ENCODE measurements at places on chromosomes 16 and 17. TPM values are rescaled to one million over a fixed set of nuclear protein-coding genes. Genes with fewer than 3 reads are reported as not detected.

- no peak for DNase-seq
These were observed 12.5 kb downstream of the TMIGD1 start for GRCh38 chr17:30321314-30321713.

GRCh38 chr17:44778656-44779210 lies 19.9 kb downstream of the ADAM11 start:
- no peak for DNase-seq

GRCh38 chr17:30927756-30928155 lies 6.0 kb downstream of the ADAP2 start:
- no peak for DNase-seq

DNA sequence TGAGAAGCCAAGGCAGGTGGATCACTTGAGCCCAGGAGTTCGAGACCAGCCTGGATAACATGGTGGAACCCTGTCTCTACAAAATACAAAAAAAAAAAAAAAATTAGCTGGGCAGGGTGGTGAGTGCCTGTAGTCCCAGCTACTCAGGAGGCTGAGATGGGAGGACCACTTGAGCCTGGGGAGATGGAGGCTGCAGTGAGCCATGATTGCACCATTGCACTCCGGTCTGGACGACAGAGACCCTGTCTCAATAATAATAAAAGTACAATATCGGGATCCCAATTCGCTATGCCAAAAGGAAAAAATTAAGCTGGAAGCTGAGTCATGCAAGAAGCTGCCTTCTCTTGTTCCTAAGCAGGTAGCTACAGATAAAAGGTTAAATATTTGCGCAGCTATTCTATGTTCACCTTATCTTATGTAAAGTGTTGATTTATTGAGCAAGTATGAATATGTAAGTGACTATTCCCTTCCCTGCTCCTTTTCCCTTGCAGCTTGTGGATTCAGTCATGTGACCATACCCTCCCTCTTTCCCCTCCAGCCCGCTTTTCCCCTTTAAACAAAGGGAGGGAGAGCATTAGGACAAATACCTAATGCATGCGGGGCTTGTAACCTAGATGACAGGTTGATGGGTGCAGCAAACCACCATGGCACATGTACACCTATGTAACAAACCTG lies 112.0 kb downstream of the LITAF start:
- DNase-seq = no peak

GRCh38 chr17:59893676-59894100 lies 767 bp downstream of the RPS6KB1 start:
- DNase-seq = no peak

GRCh38 chr17:81063106-81064093 lies 28.4 kb downstream of the BAIAP2 start:
- DNase-seq = no peak

DNA sequence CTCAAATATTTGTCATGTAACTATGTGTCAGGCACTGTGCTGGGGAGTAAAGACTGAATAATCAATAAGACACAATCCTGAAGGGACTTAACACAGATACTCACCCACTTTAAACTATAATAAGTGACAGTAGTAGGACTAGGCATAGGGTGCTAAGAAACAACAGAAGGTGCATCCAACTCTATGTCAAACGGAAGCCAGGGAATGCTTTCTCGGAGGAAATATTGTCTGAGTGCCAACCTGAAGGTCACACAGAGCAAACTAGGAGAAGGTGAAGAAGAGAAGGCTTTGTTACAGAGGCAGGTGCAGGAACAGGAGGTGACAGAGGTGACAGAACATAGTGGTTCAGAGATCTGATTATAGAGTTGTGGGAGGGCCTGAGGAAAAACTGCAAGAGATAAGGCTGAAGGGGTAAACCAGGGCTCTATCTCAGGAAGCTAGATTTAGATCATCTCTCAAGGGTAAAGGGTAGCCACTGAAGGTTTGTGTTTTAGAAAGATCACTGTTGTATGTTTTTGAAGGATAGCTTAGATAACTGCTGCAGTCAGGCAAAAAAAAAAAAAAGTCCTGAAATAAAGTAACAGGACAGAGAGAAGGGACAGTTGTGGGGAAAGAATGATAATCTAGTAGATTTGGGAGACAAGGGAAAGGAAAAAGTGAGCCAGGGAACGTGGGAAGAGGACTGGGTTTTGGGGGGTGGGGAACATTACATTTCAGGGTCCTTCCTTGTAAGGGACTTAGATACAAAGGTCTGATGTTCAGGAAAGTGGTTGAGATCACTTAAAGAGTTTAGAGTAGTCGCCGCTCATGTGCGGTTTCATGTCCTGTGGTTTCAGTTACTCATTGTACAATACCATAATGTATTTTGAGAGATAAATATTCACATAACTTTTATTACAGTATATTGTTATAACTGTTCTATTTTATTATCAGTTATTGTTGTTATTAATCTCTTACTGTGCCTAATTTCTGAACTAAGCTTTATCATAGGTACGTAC lies 85.6 kb upstream of the NETO2 start:
- DNase-seq = no peak

DNA sequence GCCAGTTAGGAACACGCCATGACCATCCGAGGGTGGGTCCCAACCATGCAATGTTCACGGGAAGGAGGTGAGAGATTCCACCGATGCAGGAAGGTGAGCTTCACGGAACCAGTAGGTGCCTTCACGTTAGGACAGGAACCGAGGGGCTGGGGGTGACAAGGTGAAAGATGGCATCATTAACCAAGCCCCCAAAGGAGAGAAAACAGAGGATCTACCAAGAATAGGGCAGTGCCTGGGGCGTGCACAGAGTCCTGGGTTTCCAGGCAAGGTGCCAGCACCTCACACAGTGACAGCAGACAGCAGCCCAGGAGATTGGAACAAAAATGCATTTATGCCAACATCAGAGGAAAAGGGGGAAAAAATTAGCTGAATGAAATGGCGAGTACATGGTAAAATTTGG lies 137.9 kb downstream of the GSG1L start:
- no peak for DNase-seq

DNA sequence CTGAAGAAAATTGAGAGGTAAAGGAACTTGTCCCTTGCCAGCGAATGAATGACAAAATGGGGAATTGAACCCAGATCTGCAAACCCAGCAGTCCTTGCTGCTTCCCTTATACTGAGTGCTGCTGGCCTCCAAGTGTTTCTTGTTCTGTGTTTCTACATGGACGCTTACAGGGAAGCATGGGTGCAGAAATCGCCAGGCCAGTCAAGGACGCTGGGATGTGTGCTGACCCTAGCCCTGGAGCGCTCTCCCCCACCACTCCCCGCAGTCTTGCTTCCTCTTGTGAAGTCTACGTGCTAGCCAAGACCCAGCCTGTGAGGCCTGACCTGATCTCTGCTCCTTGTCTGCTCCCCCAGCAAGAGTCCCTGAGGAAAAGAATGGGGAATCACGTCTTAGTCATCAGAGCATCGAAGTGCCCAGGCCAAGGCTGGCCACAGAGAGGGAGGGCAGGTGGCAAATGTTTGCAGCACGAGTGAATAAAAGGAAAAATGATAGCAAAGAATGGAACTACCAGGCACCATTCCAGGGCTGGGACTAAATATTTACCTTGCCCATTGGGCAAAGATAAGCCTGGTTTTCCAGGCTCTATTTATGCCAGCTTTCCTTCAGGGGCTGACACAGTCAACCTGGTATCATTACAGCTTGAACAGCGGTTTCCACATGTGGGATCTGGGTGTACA lies 17.4 kb downstream of the CA4 start:
- DNase-seq = no peak

DNA sequence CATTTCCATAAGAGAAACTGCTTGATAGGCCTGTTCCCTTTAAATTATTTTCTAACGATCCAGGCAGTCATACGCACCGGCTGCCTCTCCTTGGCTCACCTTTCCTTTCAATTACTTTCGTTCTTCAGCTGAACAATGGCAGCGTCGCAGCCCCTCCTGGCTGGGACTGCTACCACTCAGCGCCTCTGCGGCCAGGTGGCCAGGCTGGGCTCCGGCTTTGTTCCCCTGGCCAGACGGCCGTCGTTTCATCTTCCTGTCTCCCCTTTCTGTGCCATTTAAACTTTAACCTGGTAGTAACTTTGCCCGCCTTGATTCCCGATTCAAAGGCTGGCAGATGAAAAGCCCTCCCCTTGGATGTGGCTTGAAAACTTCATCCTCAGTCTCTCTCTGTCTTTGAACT lies 79.0 kb downstream of the C16orf78 start:
- no peak for DNase-seq

DNA sequence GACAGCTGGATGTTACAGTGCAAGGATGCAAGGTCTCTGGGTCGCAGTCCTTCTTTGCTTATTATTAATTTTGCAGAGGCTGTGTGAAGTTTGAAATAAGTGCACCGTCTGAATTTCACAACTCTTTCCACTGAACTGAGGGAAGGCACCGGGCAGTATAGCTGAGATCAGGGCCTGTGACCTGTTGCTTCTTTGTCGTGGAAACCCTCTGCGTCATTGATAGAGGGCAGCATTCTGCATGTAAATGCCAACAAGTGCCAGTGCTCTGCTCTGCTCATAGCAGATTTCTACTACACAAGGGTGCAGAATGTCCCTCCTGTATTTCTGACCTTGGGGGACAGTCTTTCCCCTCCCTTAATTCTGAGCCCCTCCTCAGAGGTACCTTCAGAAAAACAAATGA lies 26.0 kb downstream of the CD300LF start:
- DNase-seq = no peak

- no peak for DNase-seq
These were observed 2.8 kb upstream of the C17orf107 start for GRCh38 chr17:4896332-4897197.

- DNase-seq = peak; percentile 90
These were observed 55.6 kb downstream of the BAIAP2 start for GRCh38 chr17:81090361-81091136.

GRCh38 chr16:3509470-3509928 lies 8.7 kb downstream of the CLUAP1 start:
- no peak for DNase-seq

DNA sequence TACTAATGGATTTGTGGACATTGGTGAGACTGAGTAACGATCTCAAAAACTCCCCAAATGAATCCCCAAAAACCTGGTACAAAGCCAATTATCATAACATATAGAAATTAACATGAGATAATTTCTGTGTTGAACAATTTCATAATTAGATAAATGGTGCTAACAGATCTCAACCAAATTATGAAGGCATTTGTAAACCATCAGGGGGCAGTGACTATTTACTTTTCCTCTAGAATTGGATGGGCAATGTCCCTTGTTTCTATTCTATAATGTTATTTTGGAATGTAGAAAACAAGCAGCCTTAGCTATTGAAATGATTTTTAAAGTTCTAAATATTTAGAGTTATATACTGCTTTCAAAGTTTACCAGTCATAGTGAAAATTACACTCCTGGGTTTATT lies 57.8 kb downstream of the MYH10 start:
- DNase-seq = no peak

GRCh38 chr17:61494325-61495160 lies 42.3 kb downstream of the TBX4 start:
- DNase-seq = no peak

DNA sequence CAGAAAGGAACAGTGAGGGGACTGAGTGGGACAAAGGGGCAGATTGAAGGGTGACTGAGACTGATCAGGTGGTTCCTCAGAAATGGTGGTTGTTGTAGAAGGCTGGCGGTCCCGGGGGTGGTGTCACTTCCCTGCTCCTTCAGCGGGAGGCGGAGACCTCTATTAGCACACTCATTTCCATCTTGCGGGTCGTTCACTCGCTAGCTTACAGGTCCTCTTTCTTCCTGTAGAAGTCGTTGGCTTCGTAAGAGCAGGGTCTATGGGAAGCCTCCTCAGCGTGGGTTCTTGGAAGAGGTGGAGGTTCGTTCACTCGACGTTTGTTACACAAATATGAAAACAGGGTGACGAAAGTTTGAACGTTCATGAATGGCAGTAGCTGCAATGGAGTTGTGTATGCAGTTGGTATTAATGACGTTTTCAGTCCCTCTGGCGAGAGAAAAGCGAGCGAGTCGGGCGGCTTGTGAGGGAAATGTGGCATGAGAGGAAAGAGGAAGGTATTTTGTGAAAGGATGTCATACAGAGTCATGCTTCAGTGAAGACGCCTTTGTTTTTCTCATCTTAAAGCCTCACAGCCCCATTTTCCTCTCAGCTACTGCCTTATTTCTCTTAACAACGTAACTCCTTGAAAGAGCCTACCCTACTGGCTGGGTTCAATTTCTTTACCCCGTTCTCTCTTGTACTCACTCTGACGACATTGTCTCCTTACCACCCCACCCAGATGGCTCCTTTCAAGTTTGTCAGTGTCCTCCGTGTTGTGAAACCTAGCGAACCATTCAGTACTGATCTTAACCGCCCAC lies 667 bp downstream of the EFCAB13 start:
- DNase-seq = peak; percentile 77

DNA sequence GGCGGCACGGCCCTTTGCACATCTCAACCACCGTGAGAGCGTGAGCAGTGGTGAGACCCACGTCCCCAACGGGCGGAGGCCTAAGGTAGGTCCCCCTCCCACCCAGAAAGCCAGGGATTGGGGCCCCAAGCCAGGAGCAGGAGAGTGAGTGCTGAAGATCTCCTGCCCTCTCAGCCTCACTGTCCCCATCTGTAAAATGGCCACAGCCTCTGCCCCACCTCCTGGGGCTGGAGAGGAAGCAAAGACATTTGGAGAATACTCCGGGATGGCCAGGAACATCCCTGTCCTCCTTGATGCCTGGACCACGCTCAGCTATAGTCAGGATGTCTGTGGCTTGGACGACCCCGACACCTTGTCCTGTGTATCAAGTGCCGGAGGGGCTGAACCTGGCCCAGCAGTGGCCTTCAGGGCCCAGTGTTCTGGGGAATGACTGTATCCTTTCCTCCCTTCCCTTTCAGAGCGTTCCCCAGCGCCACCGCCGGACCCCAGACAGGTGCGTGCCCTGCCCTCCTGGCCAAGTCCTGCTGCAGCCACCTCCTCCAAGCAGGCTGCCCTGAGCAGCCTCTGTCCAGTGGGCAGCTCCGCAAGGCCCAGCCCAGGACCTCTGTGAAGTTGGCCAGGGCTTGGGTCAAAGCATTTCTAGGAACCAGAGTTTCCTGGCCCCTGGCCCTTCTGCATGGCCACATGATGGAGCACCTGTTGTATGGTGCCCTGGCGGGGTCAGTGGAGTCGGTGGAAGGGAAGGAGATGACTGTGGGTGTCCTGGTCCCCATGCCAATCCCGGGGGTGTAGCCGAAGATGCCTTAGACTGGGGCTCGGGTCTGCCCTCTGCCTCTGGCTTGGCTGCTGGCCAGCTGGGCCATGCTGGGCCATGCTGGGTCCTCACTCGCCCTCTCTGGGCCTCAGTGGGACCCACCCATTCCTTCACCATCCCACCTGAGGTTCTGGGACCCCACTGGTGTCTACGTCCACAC lies 38.4 kb downstream of the ADCY7 start:
- DNase-seq = peak; percentile 53

- peak; percentile 13 for DNase-seq
These were observed 17.2 kb upstream of the RBFOX3 start for GRCh38 chr17:79627766-79628690.

- no peak for DNase-seq
These were observed 3.7 kb upstream of the SSTR2 start for GRCh38 chr17:73160980-73161630.

- no peak for DNase-seq
These were observed 42.1 kb downstream of the NOG start for GRCh38 chr17:56635641-56636040.

The ALOX12B gene
- not detected for total RNA-seq

The SLC25A10 gene
- total RNA-seq = 7.4 TPM

The CBFA2T3 gene
- 11.1 TPM for total RNA-seq

The ADPRM gene
- 3.8 TPM for total RNA-seq

The NPW gene
- total RNA-seq = not detected

The CD300LG gene
- total RNA-seq = 16.6 TPM

The CLEC3A gene
- total RNA-seq = not detected

The ALDH3A2 gene
- total RNA-seq = 64.4 TPM

The TMIGD1 gene
- total RNA-seq = not detected

The ACSM5 gene
- 1.5 TPM for total RNA-seq

The CES1 gene
- total RNA-seq = 52.2 TPM

The DRC3 gene
- total RNA-seq = 1.6 TPM

The MPV17L gene
- 5.2 TPM for total RNA-seq

The ITFG1 gene
- total RNA-seq = 58.4 TPM

The IL17C gene
- not detected for total RNA-seq

The FA2H gene
- total RNA-seq = 0.32 TPM
